CD4-positive, alpha-beta T cell treated with Interleukin-15 for 4 hours (primary cell): ENCODE measurements at places on chromosomes 12 and 14.

DNA sequence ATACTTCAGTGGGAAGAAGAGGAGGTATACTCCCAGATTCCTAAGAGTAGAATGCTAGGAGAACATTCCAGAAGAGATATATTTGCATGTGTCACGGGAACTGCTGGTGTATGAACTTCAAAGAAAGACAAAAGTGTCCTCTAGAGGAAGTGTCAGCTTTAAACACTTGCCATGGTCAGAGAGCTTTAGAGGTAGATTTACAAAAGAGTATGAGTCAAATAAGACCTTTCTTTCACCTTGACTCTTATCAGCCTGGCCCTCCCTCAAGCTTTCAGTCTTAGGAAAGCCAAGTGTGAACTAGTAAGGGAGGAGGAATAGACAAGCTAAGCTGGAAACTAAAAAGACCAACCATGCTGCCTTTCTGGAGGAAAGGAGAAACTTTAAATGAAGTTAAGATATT lies 34.7 kb downstream of the COX8C start:
- no peak for DNase-seq

DNA sequence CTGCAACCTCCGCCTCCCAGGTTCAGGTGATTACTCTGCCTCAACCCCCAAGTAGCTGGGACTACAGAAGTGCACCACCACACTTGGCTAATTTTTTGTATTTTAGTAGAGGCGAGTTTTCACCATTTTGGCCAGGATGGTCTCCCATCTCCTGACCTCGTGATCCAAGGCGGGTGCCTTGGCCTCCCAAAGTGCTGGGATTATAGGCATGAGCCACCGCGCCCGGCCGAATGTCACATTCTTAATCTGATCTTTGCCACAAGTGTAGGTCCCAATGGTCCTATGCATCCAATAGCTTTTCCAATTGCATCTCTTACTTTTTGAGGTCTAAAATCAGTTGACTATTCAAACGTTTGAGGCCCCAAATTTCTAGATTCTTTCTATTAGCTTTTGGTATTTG lies 676.0 kb downstream of the SLC16A7 start:
- DNase-seq = no peak

DNA sequence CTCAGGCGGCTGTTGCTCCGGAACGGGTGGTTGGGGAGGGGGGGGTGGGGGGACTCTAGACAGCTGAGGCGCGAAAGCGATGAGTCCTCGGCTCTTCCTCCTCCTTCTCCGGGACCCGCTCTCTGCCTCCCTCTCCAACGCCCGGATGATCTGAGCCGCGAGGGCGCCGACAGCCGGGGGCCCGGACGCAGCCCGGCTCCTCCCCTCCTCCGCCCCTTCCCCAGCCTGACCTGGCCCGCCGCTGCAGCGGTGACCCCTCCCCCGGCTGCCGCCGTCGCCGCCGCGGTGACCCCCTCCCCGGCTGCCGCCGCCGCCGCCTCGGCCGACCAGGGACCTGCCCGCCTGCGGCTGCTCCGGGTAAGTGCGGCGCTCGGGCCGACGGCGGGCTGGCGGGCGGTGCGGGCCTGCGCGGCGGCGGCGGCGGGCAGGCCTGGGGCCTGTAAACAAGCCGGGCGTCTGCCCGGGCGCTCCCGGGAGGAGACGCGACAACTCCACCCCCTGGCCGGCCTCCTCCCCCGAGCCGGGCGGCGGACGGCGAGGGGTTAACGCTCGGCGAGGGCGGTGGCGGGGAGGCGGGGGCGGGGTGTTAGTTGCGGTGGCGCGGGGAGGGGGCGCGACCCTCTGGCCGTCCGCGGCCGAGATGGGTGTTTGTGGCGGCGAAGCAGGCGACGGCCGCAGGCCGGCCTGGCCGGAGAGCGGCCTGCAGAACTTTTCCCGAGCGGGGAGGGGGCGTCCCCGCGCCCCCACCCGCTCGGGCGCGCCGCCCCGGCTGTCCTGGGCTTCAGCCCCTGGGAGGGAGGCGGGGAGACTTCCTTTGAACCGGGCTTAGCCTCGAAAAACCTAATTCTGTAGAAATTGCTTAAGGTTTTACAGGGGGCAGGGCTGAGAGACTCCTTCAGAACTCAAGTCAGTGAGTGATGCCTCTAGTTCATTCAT lies 568 bp downstream of the PPM1A start:
- DNase-seq = peak; percentile 67

DNA sequence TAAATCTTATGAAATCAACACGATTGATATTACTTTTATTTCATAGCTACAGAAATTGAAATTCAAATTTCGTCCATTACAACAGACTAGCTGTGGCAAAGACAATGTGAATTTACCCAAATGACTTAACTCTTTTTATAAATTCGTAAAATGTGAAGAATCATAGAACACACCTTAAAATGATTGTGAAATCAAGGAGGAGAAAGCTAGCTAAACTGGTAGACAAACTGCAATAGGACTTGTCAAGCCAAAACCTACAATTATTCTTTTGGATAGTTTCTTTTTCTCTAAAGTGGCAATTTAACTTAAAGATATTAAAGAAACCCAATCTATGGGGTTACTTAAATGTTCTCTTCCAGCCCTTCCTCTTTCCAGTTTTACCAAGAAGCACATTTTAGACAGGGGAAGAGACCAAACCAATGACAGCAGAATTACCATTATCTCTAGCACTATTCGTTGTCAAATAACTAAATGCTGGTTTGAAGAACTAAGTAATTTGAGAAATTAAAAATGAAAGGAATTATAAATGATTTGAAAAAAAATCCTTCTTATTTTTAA lies 807 bp upstream of the SLC16A7 start:
- no peak for DNase-seq

DNA sequence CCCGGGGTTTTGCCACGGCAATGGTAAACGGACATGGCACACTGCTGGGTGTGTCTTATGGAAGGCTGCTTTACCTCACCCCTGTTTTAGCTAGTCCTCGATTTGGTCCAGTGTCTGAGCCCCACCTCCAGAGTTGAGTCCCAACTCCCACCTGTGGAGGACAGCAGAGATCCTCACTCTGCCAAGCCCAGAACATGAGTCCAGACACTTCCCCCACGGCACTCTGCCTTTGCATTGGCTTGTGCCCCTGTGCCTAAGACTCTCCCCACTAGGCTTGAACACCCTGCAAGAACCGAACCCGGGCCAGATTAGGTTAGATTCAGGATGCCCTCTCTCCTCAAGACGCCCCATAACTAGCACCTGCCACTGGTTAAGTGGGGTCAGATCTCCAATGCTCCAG lies 59.8 kb upstream of the C14orf180 start:
- no peak for DNase-seq

DNA sequence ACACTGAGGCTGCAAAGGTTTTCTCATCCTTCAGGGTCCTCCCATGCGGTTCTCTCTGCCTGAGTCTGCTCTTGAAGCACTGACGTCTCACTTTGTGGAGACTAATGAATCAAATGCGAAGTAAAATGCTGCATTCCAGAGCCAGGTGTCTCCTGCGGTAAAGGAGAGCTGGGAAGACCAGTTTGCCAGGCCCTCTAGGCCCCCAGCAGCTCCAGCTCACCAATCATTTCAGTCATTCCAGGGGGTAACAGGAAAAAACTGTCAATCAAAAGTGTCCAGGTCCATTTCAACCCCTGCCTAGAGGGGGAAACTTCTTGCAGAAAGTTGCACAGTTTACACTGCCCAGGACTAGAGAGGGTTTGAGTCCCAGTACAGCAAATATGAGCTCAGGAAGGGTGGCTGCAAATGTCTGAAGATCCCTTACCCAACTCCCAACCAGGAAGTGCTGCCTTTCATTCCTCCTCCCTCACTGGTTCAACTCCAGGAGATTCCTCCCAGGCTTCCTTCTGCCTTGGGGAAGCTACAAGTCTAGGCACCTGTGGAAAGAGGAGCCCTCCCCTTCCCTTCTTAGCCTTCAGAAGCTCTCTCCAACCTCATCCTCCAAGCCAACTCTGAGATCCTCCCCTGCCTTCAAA lies 2.7 kb upstream of the NXPH4 start:
- no peak for DNase-seq

DNA sequence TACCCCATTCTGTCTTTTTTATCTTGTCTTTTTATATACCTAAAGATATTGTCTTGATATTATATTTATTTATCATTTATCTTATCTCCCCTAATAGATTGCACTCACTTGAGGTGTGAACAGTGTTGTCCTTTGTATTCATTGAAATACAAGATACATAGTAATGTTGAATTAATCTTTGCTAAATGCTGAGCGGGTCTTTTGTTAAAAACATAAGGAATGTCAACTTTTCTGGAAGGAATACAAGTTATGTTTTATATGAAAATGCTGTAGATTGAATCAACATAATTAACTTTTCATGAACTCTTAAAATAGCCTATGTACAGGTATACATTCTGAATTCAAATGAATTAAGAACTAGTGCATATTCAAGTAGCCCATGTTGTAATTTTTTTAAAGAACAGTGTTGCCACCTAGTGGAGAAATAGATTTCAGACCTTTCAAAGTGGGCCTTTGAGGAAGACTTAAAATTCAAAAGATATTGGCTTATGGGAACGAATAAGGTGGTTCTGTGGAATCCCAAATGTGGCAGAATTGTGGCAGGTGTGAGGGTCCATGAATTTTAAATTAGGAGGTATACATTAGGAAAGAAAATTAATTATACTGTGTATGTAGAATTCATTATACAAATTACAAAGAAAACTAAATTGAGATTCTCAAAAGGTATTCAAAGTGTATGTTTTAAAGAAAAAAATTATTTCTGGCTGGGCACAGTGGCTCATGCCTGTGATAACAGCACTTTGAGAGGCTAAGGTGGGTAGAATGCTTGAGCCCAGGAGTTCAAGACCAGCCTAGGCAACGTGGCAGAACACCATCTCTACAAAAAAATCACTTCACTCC lies 19.1 kb downstream of the BBOF1 start:
- peak; percentile 61 for DNase-seq

GRCh38 chr12:56593909-56594621 lies 36.1 kb downstream of the BAZ2A start:
- DNase-seq = peak; percentile 65

GRCh38 chr12:39824505-39825212 lies 205.1 kb upstream of the ABCD2 start:
- DNase-seq = no peak

DNA sequence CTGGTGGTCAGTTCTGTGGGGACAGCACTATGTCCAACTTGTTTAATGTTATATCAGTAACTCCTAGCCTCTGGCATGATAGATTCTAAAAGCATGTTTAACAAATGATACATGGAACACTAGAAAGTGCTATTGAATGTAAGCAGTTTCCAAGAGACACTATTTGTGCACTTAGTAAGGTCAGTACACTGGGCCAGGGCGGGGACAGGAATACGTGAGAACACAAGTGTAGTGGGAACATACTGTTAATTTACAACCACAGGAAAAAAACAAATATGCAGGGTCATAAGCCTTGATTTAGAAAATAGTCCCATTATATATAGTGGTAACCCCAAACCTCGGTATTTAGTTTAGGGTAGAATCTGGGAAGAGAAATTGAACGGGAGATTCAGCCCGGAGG lies 88.9 kb upstream of the SLC38A2 start:
- no peak for DNase-seq

GRCh38 chr12:27802511-27802910 lies 22.5 kb upstream of the MANSC4 start:
- DNase-seq = no peak

- DNase-seq = no peak
Observed at GRCh38 chr12:50745861-50746260, 18.0 kb upstream of the ATF1 start.

DNA sequence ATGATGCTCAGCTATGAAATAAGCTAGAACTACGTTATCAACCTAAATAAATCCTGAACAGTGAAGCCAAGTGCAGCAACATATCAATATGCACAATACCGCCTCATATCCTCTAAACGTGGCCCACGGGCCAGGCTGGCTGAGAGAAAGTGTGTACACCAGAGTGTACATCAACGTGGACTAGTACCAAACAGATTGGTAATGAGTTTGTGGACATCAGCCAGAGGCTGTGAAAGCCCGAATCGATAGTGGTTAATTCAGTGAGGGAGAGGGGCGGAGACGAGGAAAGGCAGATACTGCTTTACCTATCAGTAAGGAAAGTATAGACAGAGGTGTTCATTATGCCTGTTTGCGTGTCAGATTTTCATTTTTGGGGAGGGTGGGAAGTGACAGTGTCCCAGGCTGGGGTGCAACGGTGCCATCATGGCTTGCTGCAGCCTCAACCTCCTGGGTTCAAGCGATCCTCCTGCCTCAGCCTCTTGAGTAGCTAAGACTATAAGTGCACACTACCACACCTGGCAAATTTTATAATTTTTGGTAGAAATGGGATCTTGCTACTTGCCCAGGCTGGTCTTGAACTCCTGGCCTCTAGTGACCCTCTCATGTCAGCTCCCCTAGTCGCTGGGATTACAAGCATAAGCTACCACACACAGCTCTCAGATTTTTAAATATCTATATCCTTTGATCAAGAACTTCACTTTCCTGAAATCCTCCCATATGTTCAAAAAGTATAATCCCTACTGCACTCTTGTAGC lies 50.1 kb downstream of the ANAPC7 start:
- no peak for DNase-seq

- no peak for DNase-seq
Observed at GRCh38 chr12:118035190-118036041, 18.9 kb downstream of the RFC5 start.

GRCh38 chr12:30989754-30990153 lies 63.2 kb downstream of the TSPAN11 start:
- DNase-seq = no peak

DNA sequence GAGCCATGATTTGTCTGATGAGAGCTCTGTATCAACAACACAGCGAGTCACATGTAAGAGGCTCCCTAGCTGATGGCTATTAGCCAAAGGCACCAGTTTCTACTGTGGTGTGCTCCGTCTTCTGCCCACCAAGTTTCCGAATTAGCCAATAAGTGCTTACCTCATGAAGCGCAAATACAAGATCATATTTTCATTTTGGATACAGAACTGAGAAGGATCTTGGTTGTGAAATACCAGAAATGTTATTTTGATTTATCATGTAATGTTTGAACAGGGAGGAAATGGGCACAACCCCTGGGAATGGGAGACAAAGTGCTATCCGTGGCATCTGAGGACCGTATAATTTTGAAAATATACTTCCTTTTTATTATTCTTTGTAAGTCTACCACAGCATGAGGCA lies 234.3 kb downstream of the DACT1 start:
- DNase-seq = no peak

GRCh38 chr12:27583981-27584380 lies 60.0 kb downstream of the PPFIBP1 start:
- no peak for DNase-seq
